ENCODE measurements at places on chromosomes 13 and 19.

GRCh38 chr13:62920159-62920558, 1504.5 kb upstream of the PCDH20 start:
- no peak for DNase-seq

- no peak for DNase-seq
Observed at GRCh38 chr13:24625870-24626849, 54.0 kb upstream of the ATP12A start.

DNA sequence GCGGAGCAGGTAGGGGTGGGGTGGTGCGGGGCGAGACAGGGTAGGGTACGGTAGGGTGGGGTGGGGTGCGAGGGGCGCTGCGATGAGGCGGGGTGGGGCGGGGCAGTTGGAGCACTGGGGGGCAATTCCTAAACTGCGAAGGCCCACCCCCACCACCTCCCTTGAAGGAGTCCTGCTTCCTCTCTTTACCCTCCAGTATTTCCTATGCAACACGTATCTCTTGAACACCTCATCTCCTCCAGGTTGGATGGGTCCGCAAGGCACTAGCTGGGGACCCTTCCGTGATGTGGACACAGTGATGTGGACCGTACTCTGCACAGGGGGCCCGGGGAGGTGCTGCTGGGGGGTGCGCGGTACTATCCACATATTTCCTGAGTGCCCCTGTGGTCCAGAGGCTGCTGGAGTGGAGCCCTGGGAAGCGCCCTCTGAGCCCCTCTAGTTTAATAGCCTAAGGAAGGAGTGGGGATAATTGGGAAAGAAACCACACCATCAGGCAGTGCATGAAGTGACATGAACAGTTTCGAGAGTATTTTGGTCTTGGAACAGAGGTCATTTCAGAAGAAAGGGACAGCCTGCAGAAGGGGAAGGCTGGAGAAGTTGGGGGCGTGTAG, 1.1 kb downstream of the IL17D start:
- DNase-seq, result no peak

GRCh38 chr19:51139299-51140014, 2.6 kb upstream of the SIGLEC7 start:
- DNase-seq, result no peak

DNA sequence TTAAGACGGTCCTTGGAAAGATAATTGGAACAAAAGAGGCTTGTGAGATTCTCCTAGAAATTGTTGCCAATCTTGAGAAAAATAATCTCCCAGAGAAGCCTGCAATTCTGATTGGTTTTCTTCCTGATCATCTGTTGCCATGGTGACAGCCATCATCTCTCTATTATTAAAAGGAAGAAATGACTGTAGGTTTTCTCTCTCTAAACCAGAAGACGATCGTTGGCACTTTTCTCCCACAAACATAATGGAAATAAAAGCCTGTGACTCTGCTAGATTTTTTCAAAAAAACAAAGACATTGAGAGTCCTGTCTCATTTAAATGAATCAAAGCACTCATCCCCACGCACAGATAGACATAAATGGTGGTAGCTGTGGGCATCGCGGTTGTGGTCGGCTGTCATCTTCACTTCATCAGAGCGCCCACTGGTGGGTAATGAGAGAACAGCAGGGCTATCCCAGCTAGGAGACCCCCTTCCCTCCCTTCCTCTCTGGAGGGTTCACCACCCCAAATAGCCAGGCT, 21.7 kb upstream of the CALM3 start:
- peak; percentile 28 for DNase-seq

DNA sequence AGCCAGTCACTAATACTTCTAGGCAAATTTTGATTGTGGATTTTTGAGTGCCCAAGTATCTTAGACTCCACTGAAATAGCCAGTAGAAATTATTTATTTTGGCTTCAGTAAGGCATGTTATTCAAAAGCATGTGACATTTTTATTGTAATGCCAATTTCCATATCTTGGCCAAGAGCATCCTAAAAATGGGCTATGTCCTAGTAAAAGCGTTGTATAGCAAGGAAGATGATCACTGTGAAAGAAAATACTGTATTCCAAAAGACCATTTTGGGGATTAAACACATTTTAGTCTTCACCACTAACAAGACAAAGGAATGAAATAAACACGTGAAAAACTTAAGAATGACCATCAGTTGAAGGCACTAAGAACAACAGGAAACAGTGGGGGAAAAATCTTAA, 149.1 kb downstream of the NUFIP1 start:
- no peak for DNase-seq

- no peak for DNase-seq
Observed at GRCh38 chr19:13134626-13135025, 15.5 kb downstream of the STX10 start.

DNA sequence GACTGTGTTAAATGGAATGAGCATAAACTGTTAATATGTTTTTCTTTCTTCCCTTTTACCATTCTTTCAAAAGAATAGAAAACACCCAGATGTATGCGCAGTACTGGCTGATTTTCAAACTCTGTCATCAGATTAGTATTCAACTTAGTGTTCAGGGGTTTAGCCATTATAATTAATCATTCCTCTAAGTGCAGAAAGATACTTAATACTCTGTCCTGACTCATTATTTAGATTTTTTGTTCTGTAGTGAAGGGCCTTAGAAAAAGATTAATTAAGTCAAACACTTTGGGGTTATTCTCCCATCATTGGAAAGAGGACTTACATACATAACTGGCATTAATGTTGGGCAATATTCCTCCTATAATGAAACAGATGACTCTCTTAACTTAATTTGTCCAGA, 1316.7 kb upstream of the SLC10A2 start:
- no peak for DNase-seq

DNA sequence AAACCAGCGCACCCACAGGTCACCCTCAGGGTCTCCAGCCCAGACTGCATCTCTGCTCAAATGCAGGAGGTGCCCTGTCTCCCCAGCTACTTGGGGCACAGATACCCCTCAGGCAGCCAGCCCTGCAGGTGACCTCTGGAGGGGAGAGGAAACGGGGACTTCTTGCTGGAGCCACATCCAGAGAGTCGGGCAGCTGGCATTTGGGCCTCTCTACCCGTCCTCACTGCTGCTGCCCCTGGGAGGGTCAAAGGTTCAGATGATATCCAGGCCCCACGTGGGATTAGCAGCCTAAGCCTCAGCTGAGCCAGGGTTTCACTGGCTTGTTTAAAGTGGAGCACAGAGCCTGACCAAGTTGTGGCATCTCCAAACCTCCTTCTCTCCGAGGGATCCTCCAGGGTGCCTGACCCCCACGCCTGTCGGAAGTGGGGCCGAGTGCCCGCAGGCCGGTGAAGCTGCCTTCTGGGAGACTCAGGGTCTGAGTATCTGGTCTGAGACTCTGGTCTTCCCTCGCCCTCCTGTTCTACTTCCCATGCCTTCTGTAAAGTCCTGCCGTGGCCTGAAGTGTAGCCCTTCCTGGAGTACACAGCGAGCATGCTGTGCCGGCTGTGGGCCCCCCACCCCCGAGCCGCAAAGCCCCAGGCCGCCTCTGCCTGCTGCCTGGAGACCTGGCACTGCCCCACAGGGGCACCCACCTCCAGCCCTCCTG, 2.1 kb downstream of the RASA3 start:
- DNase-seq, result no peak

DNA sequence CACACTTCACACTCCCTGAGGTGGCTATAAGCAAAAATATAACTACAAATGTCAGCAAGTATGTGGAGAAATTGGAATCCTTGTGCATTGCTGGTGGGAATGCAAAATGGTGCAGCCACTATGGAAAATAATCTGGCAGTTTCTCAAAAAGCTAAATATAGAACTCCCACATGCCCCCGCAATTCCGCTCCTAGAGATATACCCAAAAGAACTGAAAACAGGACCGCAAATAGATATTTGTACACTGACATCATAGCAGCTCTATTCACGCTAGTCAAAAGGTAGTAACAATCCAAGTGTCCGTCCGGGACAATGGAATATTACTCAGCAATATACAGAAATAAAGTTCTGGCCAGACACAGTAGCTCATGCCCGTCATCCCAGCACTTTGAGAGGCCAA, 31.5 kb upstream of the TPM4 start:
- no peak for DNase-seq
